GM20000 (cell line): ENCODE measurements at places on chromosomes 11 and 22.

DNA sequence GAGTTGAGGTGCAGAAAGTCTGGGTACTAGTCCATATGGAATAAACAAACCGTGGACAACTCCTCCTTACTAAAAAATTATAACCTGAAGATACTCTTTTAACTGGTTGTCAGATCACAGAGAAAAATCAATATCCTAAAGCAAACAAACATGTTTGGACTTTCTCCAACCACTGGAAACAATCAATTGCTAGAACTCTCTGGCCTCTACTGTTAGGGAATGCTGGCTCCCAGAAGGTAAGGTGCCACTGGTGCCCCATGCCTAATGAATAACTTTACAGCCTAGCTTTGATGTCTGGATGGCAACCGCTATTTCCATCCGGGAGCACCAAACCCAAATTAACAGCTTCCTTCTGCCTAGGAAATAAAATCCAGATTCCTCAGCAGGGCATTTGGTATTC lies 74.5 kb downstream of the AMBRA1 start:
- no peak for DNase-seq

GRCh38 chr11:69947793-69948255 lies 128.6 kb upstream of the FGF3 start:
- DNase-seq, result no peak

DNA sequence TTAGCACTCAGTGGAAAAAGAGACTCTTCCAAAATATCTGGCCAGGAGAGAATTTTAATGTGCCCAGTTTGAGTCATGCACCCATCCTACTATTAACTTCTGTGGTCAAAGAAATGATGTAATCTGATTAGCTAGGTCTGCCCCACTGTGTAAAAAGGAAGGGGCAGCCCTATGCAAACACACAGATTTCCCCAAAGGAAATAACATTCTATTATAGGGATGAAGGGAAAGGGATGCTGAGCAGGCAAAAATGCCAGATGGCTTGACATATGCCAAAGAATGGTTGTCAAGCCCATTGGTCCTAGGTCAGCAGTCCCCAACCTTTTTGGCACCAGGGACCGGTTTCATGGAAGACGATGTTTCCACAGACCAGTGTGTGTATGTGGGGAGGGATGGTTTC lies 43.3 kb upstream of the PAK1 start:
- DNase-seq, result no peak

GRCh38 chr11:31030138-31030792 lies 339.3 kb downstream of the DCDC1 start:
- DNase-seq, result no peak

DNA sequence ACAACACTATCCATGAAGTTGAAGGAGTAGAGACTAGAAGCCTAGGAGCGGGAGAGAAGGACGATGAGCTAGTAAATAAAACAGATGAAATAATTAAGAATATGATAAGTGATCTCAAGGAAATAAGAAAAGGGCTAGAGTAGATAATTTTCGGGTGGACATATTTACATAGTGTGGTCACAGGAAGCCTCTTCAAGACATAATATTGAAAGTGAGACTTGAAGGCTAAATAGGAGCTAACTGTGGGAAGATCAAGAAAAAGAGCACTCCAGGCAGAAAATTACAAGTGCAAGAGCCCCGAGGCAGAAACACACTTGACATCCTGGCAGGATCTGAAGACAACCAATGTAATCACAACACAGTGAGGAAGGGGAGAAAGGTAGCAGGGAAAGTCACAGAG lies 11.9 kb upstream of the PPFIBP2 start:
- DNase-seq, result no peak

- no peak for DNase-seq
Observed at GRCh38 chr11:95148406-95148805, 58.8 kb downstream of the ENDOD1 start.

DNA sequence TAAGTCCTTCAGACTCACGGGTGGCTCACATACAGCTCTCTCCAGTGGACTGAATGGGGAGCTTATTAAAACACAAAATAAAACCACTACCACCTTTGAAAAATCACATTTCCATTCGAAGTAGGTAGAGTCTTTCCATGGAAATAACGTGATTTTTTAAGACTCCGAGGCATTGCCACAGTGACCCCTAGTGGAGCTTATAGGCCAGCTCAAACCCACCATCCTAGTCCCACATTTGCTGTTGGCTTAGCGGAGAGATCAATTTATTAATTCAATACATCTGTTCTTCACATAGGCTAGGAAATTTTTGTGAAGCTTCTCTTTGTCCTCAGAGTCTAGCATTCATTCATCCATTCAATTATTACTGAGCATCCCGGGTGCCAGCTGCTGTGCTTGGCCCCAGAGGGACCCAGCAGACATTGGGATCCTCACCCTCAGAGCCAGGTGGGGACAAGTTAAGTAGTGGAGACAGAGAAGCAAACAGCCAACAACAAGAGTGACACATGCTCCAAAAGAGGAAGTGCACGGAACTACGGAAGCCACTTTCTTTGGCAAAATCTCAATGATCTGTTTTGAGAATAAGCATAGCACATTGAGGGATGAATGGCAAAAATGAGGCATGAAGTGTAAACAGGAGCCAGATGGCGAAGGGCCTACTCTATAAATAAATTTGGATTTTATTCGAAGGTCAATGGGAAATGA lies 10.2 kb upstream of the P4HA3 start:
- DNase-seq, result peak; percentile 52

DNA sequence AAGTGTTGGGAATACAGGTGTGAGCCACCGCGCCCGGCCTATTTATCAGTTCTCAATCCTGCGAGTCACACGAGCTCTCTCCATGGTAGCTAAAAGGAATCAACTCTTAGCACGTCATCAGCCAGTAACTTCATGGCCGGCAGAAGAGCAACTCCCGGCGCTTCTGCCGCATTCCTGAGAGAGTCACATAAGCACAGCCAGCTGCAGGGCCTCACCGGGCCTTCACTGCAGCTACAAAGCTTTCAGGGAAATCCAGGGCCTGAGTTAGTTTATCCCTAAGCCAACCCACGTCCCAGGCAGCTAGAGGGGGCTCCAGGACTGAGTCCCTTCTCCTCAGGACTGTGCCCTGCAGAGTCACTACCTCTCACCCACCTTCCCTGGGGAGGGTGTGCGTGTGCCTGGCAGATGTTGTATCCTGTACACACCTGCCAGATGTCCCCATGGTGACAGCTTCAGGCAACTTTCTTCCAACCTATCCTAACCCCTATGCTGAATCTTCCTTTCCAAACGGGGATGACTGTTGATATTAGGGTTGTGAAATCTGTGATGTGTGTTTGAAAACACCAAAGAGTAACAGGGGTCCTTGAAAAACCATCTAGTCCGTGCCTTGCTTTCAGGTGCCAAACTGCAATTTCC lies 45.9 kb upstream of the ARFGAP3 start:
- no peak for DNase-seq

DNA sequence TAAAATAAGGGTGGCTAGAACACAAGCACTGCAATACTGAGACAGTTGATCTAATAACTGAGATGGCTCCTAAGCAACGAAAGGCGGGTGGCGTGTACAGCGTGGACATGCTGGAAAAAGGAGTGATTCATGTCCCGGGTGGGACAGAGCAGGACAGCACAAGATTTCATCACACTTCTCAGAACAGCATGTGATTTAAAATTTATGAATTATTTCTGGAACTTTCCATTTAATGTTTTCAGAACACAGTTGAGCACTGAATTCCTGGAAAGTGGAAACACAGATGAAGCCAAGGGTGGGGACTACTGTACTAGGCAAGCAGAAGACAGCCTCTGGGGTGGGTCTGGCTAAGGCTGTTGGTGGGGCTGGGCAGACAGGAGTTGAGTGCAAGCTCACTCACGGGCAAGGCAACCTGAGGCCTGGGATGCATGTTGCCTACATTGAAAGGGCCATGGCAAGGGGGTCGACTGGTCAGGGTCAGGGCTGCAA lies 165.6 kb upstream of the DDI1 start:
- DNase-seq, result no peak

DNA sequence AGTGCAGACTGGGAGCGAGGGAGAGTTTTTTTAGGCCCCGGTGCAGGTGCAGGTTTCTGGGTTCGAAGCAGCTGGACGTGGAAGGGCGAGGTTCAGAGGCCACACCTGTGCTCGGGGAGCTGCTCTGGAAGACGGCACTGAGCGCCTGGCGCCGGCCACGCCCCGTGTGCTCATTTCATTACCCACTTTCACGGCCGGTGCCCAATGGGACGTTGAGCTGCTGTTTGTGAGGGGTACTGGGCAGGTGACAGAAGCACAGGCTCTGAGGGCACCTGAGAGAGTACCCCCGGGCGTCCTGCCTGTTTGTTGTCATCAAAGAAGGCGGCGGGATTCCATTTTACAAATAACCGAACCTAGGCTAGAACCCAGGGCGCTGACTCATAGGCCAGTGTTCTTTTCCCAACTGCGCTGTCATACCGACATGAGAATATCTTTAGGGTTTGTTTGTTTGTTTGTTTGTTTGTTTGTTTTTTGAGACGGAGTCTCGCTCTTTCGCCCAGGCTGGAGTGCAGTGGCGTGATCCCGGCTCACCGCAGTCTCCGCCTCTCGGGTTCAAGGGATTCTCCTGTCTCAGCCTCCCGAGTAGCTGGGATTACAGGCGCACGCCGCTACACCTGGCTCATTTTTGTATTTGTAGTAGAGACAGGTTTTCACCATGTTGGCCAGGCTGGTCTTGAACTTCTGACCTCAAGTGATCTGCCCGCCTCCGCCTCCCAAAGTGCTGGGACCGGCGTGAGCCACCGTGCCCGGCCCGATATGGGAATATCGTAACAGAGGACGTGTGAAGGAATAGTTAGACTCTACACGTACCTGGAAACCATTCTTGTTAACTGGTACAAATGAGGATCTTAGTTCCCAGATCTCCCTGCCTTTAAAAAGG lies 16.6 kb upstream of the SPTBN2 start:
- peak; percentile 77 for DNase-seq
